Stimulated activated CD4-positive, alpha-beta T cell treated with anti-CD3 and anti-CD28 coated beads, Interleukin-2, amount 100 ng/mL, for 48 hours (primary cell): ENCODE measurements at places on chromosomes 2 and 18.

DNA sequence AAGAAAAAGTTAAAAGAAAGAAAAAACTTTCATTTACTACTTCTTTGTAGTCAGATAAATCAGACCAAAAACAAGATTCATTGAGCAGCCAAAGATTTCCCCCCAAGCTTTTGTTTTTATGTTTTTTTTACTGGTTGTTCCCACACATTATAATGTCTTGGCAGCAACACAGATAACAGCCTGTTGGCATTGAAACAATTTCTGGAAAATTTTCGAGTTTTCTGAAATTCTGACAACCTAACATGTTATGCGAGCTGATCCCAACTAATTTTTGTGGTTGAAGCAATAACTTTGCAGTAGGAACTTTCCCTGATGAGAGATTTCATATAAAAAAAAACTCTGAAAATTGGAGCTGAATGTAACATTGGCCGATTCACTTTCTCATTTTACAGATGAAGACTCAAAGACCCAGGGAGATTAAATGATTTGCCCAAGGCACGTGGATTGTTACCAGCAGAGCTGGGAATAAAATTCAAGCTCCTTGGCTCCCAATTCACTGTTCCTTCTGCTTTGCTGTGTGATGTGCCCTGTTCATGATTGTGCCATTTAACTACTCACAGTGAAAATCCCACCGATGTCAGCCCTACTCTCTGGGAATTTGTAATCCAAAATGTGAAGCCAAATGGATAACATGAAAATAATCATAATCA, 167.5 kb downstream of the GRB14 start:
- no peak for DNase-seq

- DNase-seq = peak; percentile 79
Observed at GRCh38 chr2:37832590-37833197, 92.4 kb upstream of the RMDN2 start.

DNA sequence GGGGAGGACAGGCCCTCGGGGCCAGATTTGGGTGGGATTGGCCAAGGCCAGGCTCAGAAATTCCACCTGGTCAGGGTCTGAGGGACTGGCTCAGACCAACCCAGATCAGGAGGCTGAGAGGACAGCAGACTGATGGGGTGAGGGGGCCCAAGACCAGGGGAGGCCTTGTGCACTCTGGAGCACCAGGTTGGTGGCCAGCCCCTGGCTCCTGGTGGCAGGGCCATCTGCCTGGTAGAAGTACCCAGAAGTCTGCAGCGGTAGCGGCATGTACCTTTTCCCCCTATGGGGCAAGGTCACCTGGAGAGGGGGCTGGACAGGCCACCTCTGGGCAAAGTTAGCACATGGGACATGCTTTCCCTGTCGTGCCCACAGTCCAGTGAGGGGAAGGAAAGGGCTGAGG, 21.2 kb upstream of the ODC1 start:
- DNase-seq = no peak

- DNase-seq = no peak
Observed at GRCh38 chr2:100780203-100781008, 39.5 kb upstream of the NPAS2 start.

DNA sequence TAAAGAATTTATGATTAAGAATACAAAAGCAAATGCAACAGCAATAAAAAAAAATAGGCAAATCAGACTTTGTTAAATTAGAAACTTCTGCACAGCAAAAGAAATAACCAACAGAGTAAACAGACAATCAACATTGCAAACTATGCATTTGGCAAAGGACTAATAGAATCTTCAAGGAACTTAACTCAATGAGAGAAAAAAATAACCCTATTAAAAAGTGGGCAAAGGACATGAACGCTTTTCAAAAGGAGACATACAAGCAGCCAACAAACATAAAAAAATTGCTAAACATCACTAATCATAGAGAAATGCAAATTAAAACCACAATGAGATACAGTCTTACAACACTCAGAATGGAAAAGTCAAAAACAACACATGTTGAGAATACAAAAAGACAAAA, 166.0 kb upstream of the DSEL start:
- DNase-seq = no peak

DNA sequence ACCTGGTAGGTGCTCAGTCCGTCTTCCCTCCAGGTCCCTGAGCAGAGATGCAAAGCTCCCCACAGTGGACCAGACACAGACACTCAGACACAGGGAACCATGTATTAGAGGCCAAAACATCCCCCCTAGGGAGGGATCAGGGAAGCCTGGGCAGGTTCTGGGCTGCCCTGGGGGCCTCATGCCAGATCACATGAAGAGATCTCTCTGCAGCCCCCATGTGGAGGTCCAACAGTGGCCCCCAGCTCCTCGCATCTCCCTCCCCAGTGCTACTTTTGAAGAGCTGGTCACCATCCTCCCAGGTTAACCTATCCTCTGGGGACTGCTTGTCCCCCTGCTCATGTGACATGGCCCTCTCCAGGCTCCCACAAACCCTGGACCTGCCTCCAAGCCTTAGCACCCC, 10.5 kb upstream of the TNS1 start:
- DNase-seq = no peak

DNA sequence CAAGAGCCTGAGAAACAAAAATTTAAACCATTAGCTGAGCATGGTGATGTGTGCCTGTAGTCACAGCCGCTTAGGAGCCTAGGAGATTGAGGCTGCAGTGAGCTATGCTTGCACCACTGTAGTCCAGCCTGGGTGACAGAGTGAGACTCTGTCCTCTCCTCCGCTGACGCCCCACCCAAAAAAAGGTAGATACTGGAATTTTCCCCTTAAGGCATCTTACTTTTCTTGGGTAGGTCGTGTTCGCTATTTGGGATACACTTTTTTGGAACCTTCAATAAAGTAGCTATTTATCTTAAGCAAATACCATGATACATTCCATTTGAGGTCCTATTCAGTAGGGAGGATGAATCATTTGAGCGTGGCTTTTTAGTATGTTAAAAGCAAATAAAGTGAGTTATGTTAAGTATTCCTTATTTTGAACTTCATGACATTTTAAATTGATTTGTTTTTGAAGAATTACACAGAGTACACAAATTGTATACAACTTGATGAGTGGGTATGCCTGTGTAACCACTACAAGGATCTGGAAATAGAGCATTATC, 38.7 kb downstream of the RALBP1 start:
- no peak for DNase-seq

- DNase-seq = no peak
Observed at GRCh38 chr18:77071711-77072292, 60.8 kb downstream of the MBP start.

DNA sequence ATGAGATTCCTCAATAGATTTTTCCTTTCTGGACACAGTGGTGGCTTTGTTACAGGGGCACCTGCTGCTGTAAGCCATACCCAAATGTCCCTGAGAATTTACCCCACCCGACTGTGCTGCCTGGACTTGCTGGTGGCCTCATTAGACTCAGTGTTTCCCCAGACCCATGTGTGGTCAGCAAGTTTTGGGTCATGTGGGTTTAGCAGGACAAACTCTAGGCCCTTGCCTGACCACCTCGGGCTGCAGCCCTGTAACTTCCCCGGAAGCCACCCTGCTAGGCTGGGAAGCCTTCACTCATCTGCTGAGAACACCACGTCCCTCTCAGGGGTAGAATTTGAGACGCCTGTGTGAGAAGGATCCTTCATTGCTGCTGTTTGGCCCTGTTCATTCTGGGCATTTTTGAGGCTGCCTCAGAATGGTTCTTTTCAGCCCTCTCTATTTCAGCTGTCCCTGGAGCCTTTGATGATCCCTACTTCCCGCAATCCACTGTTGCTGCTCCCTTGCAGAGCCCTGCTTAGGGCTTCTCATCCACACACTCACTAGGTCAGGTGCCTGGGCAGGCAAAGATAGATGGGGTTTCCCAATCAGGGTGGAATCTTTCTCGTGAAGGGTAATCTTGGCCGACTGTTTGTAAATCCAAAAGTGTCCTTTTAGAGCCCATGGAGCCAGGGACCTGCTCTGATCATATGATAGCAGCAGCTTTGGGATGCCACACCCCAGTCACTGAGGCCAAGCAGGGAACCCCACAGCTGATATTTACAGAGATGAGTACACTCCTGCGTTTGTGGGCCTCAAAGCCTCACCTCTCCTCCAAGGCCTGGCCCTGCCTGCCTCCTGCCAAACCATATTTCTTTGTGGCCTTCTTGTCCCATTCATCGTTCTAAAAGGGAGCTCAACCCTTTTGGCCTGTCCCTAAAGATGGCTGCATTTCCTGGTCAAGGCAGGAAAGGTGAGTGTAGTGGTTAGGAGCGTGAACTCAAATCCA, 6.7 kb downstream of the EHD3 start:
- DNase-seq = no peak

- no peak for DNase-seq
Observed at GRCh38 chr2:216648105-216648504, 14.9 kb downstream of the IGFBP2 start.

- no peak for DNase-seq
Observed at GRCh38 chr18:21264651-21265050, 22.6 kb downstream of the GREB1L start.

DNA sequence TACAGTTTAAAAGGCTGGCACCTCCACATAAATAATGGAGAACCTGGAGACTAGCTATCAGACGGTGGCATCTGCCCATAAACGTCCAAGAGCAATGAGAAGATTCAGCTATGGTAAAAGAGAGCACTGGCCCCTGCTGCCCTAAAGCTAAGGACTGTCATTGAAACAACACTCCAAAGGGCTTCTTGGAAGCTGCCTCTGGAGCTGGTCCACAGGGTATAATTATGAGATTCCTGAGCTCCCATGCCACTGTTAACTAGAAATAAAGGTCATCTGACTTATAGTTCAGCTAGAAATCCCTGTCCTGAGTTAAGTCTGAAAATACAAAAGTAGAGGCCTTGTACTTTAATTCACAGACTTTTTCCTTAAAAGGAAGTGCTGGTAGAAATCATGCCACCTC, 39.9 kb upstream of the RBMS1 start:
- DNase-seq = no peak

GRCh38 chr2:79511320-79511951, 1.4 kb upstream of the CTNNA2 start:
- DNase-seq = no peak

DNA sequence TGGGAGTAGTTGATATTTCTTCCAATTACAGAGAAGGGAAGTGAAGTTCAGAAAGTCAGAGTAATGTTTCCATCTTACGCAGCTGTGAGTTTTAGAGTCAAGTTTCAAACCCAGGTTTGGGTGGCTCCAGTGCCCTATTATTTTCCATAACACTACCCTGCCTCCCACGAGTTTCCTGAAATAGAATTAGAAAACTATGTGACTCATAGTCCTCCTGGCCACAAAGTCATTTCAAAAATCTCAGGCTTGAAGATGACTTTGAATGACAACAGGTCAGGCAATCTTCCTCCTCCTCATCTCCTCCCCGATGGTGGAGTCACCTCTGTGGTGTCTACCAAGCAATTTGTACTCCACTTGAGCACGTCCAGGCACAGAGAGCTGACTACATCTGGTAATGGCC, 212.3 kb upstream of the TRIB2 start:
- peak; percentile 25 for DNase-seq

GRCh38 chr2:168062054-168062453, 185.3 kb downstream of the STK39 start:
- no peak for DNase-seq

DNA sequence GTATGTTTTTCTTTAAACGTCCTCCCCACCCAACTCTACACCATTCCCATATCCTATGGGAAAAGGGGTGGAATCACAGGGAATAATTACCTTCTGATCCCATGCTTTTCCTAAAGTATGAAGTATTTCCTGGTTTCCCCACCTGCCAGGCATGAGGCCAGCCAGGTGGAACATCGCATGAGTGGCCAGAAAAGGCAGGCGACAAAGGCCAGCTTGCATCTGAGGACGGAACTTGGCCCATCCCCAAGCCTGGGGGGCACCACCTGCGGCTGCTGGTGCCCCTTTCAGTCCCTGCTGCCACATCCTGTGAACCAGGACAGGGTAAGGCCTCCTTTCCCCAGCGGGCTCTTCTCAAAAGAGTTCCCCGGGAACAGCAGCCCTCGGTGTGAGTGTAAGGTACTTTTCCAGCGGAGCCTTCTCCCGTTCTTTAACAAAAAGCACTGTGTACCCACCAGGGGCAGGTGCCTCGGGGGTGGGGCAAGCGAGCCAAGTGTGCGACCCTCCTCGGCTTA, 1.2 kb upstream of the ERFE start:
- no peak for DNase-seq

GRCh38 chr2:236743039-236743920, 173.7 kb downstream of the ACKR3 start:
- DNase-seq = no peak

DNA sequence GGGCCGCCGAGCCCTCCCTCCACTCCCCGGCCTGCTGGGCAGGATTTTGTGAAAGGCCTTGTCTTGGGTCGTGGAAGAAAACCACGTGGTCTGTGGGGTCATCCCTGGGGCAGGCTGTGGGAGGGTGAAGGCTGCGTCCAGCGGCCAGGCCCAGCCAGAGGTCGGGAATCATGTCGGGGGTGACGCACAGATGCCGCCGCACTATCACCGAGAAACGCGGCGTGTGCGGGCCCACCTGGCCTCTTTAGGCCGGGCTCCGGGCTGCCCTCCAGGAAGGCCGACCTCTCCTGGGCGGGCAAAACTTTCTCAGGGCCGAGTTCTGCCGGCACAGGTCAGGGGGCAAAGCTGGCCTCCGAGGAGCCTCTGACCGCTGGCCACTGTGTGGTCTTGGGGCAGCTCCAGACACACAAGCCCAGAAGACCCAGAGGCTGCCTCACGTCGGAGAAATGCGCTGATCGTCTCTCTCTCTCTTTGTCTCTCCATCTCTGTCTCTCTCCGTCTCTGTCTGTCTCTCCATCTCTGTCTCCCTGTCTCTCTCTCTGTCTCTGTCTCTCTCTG, 28.4 kb downstream of the NFATC1 start:
- DNase-seq = no peak

- DNase-seq = no peak
Observed at GRCh38 chr2:233064530-233065199, 4.5 kb downstream of the INPP5D start.

DNA sequence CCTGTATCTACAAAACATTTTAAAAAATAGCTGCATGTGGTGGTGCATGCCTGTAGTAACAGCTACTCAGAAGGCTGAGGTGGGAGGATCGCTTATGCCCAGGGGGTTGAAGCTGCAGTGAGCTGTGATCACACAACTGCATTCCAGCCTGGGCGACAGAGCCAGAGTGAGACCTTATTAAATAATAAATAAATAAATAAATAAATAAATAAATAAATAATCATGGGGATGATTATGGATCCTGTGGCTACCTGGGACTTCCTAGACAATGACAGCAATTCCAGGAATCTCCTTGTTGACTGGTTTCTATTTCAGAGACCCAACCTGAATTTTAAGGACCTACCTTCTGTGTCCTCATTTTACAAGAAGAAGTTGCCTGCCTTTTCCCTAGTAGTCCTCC, 91.5 kb downstream of the KCTD18 start:
- DNase-seq = no peak

DNA sequence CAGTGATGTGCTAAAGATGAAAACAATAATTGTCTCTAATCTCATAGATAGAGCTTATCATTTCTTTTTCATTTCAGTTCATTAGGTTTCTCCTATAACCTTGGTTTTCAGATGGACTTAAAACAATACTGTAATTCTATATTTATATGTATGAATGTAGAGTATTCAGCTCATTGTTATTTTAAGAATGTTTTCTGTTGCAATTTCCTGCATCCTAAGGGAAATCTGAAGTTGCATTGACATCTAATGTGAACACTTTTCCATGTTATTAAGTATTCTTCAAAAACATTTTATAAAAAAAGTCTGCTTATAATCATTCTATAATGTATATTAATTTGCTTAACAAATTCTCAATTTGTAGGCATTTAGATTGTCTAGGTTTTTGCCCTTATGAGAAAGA, 288.9 kb downstream of the XIRP2 start:
- DNase-seq = no peak

GRCh38 chr2:232592772-232593395, 40.5 kb upstream of the EFHD1 start:
- no peak for DNase-seq
